Activated CD8-positive, alpha-beta T cell treated with anti-CD3 and anti-CD28 coated beads for 36 hours (primary cell): ENCODE measurements at places on chromosomes 3 and 15.

DNA sequence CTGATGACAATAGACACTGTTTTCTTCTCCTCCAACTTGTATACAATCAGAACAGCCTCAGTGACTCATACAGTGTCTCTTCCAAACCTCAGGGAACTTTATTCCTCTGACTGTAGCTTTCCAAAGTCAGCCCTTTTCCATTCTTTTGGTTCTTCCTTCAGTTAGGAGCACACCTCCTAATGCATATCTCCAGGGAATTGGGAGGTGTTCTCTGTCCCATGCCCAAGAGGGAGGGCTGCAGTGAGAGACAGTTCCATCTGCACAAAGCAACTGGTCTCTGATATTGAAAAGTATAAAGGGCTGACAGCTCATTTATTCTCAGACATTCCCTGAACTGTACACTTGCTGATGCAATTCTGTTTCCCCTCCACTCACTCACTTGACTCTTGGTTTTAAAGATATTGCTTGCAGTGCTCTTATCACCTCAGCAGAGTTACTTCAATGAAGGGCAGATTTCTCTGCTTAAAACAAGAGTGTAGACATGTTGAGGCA, 337.8 kb upstream of the TBC1D5 start:
- no peak for DNase-seq

GRCh38 chr3:46479021-46479420, 14.3 kb upstream of the LTF start:
- DNase-seq = no peak

DNA sequence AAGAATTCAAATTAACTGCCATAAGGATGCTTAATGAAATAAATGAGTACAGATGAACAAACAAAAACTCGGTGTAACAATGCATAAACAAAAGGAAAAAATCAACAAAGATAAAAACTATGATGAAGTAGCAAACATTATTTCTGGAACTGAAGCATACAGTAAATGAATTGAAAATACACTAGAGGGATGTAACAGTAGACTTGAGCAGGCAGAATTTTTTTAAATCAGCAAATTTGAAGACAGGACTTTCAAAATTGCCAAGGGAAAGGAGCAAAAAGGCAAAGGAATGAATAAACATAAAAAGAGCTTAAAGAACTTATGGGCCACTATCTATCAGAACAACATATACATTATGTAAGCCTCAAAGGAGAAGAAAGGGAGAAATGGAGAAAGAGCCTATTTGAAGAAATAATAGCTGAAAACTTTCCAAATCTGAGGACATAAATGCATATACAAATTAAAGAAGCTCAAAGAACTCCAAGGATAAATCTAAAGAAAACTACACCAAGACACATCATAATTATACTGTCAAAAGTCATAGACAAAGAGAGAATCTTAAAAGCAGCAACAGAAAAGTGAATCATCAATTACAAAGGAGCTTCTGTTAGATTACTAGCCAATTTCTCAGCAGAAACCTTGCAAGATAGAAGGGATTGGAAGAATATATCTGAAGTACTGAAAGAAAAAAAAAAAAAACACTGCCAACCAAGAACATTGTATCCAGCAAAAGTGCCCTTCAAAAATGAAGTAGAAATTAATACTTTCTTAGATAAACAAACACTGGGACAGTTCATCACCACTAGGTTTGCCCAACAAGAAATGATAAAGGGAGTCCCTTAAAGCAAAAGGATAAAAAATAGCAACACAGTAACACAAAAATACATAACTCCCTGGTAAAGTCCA, 15.5 kb downstream of the TOP2B start:
- DNase-seq = no peak

- DNase-seq = no peak
Observed at GRCh38 chr15:89389841-89390603, 55.4 kb upstream of the POLG start.

- no peak for DNase-seq
Observed at GRCh38 chr3:130901463-130902204, 7.8 kb downstream of the ATP2C1 start.
